ENCODE measurements at places on chromosomes 11 and 22.

- no peak for DNase-seq
- no peaks in the 10 kb centered on the region for H3K27me3 ChIP-seq
- no peak overlapping the region for H3K27ac ChIP-seq
Measured at GRCh38 chr11:94629741-94630140, 62.6 kb downstream of the PIWIL4 start.

DNA sequence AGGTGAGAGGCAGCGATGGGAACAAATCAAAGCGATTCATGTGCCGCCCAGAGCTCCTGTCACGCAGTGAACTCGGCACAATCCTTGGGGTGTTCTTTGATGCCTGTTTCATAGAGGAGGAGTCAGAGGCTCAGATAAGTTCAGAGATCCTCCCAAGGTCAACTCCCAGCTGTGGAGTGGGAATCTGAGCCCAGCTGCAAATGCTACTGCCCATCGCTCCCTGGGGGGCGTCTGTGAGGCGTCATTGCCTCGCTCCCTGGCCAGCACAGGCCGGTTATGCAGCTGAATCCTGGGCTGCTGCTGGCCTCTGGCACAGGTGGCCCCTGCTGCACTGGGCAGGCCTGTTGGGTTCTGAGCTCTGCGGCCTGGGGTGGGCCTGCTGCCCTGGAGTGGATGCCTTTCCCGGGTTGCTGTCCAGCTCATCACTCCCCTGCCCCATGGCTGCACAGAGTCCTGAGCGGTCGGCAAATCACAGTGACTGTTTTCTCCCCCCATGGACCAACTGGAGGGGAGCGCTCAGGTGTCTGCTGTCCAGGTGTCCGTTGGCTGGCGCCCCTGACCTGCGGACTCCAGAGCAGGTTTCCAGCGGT is 36.3 kb upstream of the SHISAL1 start:
- H3K27ac ChIP-seq: no peak overlapping the region
- no peaks in the 10 kb centered on the region for H3K36me3 ChIP-seq
- H3K27me3 ChIP-seq: no peaks in the 10 kb centered on the region

DNA sequence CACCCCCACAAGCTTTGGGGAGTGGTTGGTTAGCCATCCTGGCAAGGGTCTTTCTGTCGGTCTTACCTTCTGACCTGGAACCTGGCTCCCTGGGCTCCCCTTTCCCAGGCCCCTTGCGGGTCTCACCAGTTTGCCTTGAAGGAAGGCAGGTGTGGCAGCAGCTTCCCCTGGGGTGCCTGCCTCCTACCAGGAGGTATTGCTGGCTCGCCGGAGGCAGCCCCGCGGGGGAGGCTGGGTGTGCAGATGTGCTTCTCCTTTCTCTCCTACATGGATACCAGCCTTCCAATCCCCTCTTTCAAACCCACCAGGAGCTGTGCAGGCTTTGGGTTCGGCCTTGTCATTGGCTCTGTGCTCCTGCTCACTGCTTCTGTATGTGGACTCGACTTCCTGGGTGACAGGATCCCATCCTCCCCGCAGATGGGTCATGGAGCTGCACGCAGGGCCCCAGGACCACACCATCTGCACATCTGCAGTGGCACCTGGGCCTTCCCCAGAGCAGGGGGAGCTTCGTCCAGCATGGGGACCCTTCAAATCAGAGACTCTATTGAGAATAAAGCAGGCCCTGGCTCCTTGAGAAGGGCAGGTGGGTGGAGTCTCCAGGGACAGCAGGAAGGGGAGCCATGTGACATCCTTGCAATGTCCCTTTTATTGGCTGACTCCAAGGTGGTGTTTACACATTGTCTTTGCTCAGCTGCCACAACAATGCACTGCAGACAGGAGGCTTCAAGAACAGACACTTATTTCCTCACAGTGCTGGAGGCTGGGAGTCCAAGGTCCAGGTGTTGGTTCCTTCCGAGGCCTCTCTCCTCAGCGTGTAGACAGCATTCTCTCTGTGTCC is 592.0 kb downstream of the BRD1 start:
- H3K4me3 ChIP-seq: no peak overlapping the region
- H3K4me1 ChIP-seq: no peaks in the 10 kb centered on the region
- peak; percentile 54 for DNase-seq
- H3K27ac ChIP-seq: no peak overlapping the region

DNA sequence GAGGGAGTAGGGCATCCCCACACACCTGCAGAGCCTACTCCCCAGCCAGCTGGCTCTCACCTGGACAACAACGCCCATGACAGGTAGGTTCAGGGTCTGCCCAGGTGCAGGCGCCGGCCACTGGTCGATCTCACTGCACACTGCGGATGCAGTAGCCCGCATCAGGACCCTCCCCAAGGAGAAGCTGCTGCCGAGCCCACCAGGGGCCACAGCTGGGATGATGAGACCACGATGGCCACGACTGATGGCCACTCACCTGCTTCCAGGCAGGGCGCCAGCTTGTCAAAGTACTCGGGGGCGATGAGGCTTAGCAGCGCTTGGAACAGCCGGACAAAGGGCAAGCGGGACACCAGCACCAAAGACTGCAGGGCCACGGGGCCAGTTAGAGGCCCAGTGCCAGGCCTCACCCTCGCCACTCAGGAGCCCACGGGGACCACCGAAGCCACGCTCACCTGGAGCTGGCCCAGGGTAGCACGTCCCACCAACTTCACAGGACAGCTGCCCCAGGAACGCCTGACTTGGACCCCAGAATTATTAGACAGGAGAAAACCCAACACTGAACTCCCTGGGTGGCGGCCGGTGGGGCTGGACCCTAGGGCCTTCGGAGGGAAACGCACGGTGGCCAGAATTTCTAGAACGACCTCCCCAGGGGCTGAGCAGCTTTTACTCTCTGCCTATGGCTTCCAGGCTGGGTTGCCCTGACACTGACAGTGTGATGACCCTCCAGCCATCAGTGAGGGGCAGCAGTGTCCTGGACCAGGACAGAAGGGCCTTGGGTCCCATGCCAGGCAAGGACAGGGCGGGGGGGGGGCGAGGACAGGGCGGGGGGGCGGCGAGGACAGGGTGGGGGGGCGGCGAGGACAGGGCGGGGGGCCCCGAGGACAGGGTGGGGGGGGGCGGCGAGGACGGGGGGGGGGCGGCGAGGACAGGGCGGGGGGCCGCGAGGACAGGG is 8.9 kb upstream of the PLXNB2 start:
- DNase-seq: no peak
- H3K27ac ChIP-seq: no peak overlapping the region
- H3K27me3 ChIP-seq: no peaks in the 10 kb centered on the region
- no peaks in the 10 kb centered on the region for H3K36me3 ChIP-seq

GRCh38 chr22:39938509-39939111 is 21.6 kb upstream of the TMA7B start:
- DNase-seq: no peak
- H3K4me3 ChIP-seq: no peak overlapping the region
- H3K27ac ChIP-seq: no peak overlapping the region
- H3K27me3 ChIP-seq: no peaks in the 10 kb centered on the region

DNA sequence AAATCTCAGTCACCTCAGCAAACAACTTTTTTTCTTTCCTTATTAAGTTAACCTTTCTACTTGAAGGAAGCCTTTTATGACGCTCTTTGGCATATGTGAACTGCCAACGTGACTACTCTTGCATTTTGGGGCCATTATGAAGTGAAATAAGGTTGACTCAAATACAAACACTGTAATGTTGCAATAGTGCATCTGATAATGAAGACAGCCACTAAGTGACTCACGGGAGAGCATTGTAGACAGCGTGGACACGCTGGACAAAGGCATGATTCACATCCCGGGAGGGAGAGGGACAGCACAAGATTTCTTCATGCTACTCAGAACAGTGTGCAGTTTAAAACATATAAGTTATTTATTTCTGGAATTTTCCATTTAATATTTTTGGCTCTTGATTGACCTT is 560.8 kb downstream of the ETS1 start:
- no peaks in the 10 kb centered on the region for H3K27me3 ChIP-seq
- H3K36me3 ChIP-seq: no peaks in the 10 kb centered on the region
- H3K27ac ChIP-seq: no peak overlapping the region
- DNase-seq: no peak
- no peaks in the 10 kb centered on the region for H3K4me1 ChIP-seq

GRCh38 chr11:127506126-127506525 is 505.6 kb upstream of the KIRREL3 start:
- no peak overlapping the region for H3K27ac ChIP-seq
- no peaks in the 10 kb centered on the region for H3K36me3 ChIP-seq
- DNase-seq: no peak
- H3K27me3 ChIP-seq: no peaks in the 10 kb centered on the region
